ENCODE measurements at places on chromosomes 6 and 20. TPM values are rescaled to one million over a fixed set of nuclear protein-coding genes. Genes with fewer than 3 reads are reported as not detected.
A peak's percentile ranks its signal among the peaks of the same experiment; 100 is the strongest.

- no peaks in the 10 kb centered on the region for H3K36me3 ChIP-seq
- H3K27me3 ChIP-seq, result no peaks in the 10 kb centered on the region
- no peak for DNase-seq
- H3K27ac ChIP-seq, result no peak overlapping the region
Observed at GRCh38 chr6:81859884-81860283, 107.4 kb upstream of the TENT5A start.

- H3K36me3 ChIP-seq, result no peaks in the 10 kb centered on the region
- peaks cover 6% of the 10 kb centered on the region for H3K4me1 ChIP-seq
- DNase-seq, result peak; percentile 70
- no peak overlapping the region for H3K27ac ChIP-seq
- H3K4me3 ChIP-seq, result no peak overlapping the region
Observed at GRCh38 chr6:165729307-165729936, 66.4 kb upstream of the PDE10A start.

- no peaks in the 10 kb centered on the region for H3K27me3 ChIP-seq
- DNase-seq, result no peak
- H3K36me3 ChIP-seq, result no peaks in the 10 kb centered on the region
- no peak overlapping the region for H3K4me3 ChIP-seq
Observed at GRCh38 chr6:39224523-39225182, 4.6 kb downstream of the KCNK5 start.

GRCh38 chr20:7383216-7383615 lies 557.0 kb downstream of the HAO1 start:
- no peak overlapping the region for H3K4me3 ChIP-seq
- H3K27ac ChIP-seq, result no peak overlapping the region
- no peaks in the 10 kb centered on the region for H3K27me3 ChIP-seq
- H3K36me3 ChIP-seq, result no peaks in the 10 kb centered on the region
- H3K4me1 ChIP-seq, result no peaks in the 10 kb centered on the region

- H3K27ac ChIP-seq, result no peak overlapping the region
- no peaks in the 10 kb centered on the region for H3K4me1 ChIP-seq
- DNase-seq, result no peak
- no peak overlapping the region for H3K4me3 ChIP-seq
- no peaks in the 10 kb centered on the region for H3K36me3 ChIP-seq
Observed at GRCh38 chr6:7486951-7487350, 54.5 kb upstream of the DSP start.

The TFAP2D gene
- total RNA-seq, result not detected

Data from Karpas-422 (cell line).